ENCODE measurements at places on chromosomes 2 and 18.

GRCh38 chr2:14011190-14011589, 621.3 kb upstream of the LRATD1 start:
- DNase-seq, result no peak

DNA sequence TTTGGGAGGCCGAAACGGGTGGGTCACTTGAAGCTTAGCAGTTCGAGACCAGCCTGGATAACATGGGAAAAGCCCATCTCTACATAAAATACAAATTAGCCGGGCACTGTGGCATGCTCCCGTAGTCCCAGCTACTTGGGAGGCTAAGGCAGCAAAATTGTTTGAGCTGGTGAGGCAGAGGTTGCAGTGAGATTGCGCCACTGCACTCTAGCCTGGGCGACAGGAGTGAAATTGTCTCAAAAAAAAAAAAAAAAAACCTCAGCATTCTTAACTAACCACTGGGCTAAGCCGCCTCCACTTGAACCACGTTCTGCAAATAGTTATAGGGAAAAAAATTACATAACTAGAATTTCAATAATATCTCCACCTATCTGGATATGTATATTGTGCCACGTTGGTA, 2.3 kb downstream of the FOXI3 start:
- DNase-seq, result no peak

GRCh38 chr2:74426181-74426758, 4.7 kb downstream of the WDR54 start:
- DNase-seq, result no peak

DNA sequence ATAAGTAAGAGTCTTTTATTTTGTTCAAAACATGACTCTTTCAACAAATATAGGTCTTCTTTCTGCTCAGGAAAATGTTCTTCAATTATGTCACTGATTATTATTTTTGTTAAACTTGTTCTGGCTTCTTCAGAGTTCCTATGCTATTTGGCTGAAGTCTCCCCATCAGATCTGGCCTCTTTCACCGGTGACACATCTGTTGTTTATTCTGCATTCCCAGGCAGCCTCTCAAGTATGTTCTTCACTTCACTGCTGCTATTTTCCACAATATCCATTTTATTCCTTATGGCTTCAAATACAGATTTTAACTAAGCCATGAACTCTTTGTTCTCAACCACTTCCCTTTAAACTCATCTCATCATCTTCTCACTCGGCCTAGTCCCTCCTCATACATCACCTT, 45.7 kb downstream of the HDAC4 start:
- no peak for DNase-seq

Measured in renal cortex interstitium (tissue), 15 donors.